ENCODE measurements at places on chromosomes 6 and 20.

DNA sequence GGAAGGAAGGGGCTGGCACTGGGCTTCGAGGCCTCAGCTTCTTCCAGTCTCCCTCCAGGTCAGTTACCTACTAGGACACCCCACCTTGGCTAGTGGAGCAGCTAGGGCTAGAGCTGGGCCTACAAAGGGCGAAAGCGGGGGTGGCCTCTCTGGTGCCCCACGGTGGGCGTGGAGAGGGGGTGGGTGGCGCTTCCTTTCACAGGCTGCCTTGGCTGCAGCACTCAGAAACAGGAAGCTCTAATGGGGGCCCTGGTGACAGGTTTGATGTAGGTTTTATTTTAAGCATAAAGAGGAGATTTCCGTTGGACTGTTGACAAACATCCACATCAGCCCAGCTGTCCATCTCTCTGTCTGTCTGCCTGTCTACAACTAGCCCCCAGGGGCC, 13.4 kb downstream of the FAM110A start:
- DNase-seq, result no peak

DNA sequence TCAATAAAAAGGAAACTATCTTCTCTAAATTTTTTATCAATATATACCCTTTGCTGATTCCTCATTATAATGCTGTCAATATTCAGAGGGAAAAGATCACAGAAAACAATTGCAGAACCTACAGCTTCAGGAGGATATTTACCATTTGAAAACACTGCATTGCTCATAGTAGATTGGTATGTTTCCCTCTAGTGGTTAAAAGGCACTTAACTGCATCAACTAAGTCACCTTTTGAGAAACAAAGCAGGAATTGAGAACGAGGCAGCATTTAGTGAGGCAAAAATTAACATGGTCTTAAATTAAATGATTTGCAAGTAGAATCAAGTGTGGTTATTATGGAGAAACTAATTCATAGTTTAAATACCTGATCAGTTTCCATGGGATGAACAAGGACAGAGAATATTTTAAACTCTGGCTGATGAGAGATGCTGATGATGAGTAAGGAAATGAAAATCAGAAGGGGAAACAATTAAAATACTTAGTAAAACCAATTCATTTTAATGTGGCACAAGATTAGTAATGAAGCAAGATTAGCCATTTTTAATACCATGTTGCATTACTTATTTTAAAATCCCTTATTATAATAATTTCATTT, 642.1 kb downstream of the EPHA7 start:
- no peak for DNase-seq

DNA sequence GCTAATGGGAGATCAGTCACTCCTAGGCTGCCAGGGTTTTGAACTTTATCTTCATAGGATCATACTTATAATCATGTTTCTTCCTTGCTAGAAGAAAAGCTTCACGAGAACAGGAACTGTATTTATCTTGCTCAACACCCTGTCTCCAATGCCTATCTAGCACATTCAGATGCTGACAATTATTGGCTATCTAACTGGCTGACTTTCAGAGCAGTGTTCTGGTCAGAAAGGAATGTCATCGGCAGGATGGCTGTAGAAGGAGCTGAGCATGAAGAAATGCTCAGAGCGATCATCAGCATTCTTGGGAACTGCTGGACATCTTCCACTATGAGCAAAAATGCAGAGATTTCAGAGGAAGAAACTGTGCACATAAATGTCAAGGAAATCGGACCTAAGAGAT, 628.0 kb upstream of the NRSN1 start:
- no peak for DNase-seq

DNA sequence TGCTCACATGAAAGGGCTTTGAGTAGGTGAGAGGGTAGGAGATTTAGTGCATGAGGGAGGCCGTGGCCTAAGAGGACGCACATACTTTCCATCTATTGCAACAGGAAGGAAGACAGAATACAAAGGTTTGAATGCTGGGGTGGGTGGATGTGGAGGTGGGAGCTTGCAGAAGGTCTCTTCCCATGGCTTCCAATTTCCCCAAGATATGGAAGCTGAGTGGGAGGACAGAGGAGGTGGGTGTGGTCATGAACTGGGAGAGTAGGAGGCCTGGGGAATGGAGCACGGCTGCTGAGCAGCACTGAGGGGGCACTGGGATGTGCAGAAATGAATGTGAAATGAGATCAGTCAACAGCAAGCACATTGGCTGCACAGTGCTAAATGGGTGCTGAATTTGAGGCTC, 70.3 kb downstream of the SCML4 start:
- DNase-seq, result no peak

- no peak for DNase-seq
These were observed 154.4 kb downstream of the DTNBP1 start for GRCh38 chr6:15508441-15508871.
